Urinary bladder (tissue), 4 donors: ENCODE measurements at places on chromosomes 2 and 18. TPM values are rescaled to one million over a fixed set of nuclear protein-coding genes. Genes with fewer than 3 reads are reported as not detected.

The ZNF804A gene
- 4.3 TPM for total RNA-seq

The KCNK3 gene
- 4.7 TPM for total RNA-seq

GRCh38 chr2:3075991-3076340 lies 301.7 kb downstream of the EIPR1 start:
- DNase-seq, result no peak

The HS1BP3 gene
- 19.0 TPM for total RNA-seq
